ENCODE measurements at places on chromosomes 3 and 15.

DNA sequence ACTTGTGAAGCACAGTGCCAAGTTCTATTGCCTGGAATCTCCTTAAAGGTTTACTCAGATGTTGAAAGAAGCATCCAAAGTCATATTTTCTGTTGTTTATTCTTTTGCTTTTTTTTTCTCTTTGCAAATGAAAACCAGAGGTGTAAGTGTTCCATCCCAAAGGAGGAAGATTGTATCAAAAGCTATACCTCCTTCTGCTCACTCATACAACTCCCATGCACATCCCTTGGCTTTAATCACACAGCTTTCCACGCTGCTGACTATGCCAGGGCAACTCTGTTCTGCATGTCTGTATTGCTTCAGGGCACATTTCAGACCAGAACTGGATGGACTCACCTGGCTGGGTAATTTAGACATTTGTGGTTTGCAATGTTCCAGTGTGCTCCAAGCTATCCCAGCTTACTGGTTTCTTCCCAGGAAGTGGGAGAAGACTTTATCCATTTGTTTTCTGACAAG, 399.6 kb upstream of the TBL1XR1 start:
- no peak for DNase-seq

DNA sequence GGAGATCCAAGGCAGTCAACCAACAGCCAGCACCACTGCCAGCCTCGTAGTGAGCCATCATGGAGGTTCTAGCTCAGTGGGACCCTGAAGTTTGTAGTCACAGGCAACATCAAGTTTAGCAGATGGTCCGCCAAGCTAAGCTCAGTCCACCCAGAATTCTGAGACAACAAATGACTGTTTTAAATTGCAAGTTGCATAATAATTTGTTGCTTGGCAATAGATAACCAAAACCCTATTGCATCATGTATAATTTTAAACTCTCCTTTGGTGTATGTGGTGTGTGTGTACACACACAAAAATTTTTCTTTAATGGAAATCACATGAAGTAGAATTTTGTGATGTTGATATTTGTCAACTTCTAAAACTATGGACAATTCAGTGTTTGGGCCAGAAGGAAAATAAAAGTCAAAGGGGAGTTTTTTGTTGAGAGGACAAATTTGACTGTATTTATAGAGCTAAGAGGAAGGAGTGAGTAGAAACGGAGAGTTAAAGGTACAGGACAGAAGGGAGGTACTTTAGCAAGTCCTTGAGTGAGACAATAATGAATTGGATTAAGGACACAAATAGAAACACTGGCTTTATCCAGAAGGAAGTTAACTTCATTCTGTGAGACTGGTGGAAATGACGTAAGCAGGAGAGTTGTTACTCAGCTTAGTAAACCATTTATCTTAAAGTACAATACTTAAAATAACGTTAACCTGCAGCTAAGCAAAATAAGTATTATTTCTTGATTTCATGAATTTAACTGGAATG, 83.6 kb downstream of the NCEH1 start:
- DNase-seq = no peak

DNA sequence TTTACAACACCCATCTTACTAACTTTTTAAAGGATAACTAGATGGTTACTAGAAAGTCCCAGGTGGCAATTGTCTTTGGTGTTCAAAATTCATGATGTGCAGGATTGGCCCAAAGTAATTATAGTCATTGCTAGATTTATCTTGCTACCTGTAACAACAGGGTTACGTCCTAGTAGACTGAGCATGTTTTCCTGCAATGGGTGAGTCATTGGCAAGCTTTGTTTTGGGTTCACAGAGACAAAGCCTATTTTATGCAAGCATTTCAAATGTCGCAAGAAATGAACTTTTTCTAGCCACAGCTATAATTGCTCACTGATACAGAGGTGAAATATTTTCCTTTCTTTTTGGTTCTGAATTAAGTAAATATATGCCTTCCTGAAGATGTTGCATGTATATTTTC, 267.6 kb downstream of the AGBL1 start:
- DNase-seq = no peak

GRCh38 chr15:32651229-32651837, 9.8 kb downstream of the SCG5 start:
- DNase-seq = peak; percentile 63

- peak; percentile 48 for DNase-seq
Observed at GRCh38 chr3:105354429-105354828, 12.3 kb upstream of the ALCAM start.

GRCh38 chr3:30112902-30113484, 493.4 kb upstream of the TGFBR2 start:
- DNase-seq = no peak

DNA sequence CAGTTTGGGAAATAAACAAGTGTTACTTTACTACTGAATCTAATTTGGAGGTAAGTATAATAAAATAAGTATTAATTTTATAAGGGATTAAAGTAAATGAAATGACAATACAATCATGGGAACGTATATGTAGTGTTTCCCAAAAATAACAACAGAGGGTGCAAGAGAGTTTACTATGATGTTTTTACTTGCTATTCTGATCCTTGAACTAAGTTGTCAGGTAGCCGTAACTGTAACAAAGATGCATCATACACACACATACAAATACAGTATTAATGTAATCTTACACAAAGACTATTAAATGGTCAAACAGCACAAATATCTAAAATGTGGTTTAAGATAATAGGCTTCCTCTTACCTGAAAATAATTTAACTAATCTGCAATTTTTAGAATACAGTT, 311.4 kb downstream of the TBC1D5 start:
- DNase-seq = no peak

DNA sequence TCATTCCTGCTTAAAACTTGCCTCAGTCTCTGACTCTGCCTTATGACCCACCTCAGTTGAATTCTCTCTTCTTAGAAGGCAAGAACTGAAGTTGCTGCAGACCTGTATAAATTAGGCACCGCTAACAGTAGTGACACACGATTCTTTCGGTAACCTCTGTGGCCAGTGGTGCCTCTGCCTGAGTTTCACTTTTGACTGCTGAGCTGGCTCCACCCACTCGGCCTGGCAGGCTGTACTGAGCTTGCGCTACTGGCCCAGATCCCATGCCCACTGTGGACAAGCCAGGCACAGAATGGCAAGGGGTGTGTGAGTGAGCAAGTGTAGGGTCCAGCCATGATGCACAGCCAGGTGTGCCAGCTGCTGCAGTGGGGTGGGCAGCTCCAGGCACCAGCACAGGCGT, 19.1 kb upstream of the EIF1B start:
- DNase-seq = no peak

- no peak for DNase-seq
Observed at GRCh38 chr3:57756528-57757401, 656 bp downstream of the SLMAP start.

GRCh38 chr3:153443961-153444360, 281.9 kb downstream of the RAP2B start:
- DNase-seq = no peak

GRCh38 chr3:66303491-66303901, 82.7 kb downstream of the SLC25A26 start:
- DNase-seq = no peak

DNA sequence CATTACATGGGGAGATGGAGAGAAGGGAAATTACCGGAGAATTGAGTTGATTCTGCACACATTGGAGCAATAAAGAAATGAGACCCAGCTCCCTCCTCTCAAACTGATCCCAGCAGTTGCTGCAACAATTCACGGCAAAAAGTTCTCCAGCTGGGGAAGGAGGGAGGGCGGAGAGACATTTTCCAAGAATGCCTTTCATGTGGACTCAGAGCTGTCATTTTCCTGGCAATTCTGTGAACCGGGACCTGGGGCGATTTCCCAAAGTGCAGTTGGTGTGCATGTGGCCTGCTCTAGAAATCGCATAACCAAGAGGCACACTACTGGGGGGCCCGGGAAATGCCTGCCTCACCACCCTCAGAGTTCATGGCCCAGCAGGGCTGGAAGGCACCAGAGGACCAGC, 48.7 kb upstream of the IREB2 start:
- no peak for DNase-seq

DNA sequence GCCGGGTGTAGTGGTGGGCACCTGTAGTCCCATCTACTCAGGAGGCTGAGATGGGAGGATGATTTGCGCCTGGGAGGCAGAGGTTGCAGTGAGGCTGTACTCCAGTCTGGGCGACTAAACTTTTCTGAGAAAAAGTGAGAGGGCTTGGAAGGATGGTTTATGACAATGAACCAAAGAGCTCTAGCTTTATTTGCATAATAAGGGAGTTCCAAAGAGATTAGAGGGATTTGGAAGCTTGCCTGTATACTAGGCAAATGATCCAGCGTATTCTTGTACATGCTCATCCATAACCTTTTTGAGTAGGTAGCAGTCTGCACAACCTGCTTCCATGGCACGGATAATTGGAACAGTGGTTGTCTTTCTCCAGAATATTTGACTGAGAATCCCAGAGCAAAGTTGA, 251.1 kb downstream of the CHL1 start:
- no peak for DNase-seq

- no peak for DNase-seq
Observed at GRCh38 chr3:45209526-45209925, 16.6 kb downstream of the TMEM158 start.

GRCh38 chr3:69305011-69305410, 80.9 kb downstream of the FRMD4B start:
- no peak for DNase-seq

- no peak for DNase-seq
Observed at GRCh38 chr15:98131924-98132323, 171.4 kb downstream of the ARRDC4 start.

GRCh38 chr3:167684388-167684993, 30.7 kb upstream of the WDR49 start:
- DNase-seq = no peak

DNA sequence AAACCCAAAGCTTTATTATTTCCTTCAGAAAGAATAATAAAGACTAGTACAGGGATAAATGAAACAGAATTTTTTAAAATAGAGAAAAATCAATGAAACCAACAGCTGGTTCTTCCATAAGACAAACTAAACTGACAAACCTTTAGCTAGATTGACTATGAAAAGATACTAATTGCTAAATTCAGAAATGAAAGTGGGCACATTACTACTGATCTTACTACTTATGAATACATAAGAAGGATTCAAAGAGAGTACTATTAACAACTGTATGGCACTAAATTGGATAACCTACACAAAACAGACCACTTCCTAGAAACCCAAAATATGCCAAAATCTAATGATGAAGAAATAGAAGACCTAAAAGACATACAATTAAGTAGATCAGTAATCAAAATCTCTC, 278.2 kb downstream of the ISL2 start:
- DNase-seq = no peak

DNA sequence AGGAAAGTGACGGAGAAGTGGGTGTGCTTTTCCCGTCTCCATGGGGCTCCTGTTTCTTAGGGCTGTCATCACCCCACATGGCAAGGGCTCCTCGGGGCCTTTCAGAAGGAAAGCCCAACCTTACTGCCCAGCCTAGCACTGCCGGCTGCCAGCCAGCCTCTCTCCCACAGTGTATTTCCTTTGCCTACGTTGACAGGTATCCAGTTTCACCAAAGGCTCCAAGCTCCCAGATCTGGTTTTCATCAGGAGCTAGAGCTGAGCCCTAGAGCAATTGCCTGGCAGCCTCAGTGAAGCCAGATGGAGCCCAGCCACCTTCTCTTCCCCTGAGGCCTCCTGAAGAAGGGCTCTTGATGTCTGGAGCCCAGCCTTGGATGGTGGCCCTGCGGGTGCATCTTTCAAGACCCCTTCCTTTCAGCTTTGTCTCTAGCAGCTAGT, 20.2 kb downstream of the CRABP1 start:
- no peak for DNase-seq

- DNase-seq = peak; percentile 16
Observed at GRCh38 chr15:84400820-84401219, 165.2 kb downstream of the GOLGA6L4 start.

DNA sequence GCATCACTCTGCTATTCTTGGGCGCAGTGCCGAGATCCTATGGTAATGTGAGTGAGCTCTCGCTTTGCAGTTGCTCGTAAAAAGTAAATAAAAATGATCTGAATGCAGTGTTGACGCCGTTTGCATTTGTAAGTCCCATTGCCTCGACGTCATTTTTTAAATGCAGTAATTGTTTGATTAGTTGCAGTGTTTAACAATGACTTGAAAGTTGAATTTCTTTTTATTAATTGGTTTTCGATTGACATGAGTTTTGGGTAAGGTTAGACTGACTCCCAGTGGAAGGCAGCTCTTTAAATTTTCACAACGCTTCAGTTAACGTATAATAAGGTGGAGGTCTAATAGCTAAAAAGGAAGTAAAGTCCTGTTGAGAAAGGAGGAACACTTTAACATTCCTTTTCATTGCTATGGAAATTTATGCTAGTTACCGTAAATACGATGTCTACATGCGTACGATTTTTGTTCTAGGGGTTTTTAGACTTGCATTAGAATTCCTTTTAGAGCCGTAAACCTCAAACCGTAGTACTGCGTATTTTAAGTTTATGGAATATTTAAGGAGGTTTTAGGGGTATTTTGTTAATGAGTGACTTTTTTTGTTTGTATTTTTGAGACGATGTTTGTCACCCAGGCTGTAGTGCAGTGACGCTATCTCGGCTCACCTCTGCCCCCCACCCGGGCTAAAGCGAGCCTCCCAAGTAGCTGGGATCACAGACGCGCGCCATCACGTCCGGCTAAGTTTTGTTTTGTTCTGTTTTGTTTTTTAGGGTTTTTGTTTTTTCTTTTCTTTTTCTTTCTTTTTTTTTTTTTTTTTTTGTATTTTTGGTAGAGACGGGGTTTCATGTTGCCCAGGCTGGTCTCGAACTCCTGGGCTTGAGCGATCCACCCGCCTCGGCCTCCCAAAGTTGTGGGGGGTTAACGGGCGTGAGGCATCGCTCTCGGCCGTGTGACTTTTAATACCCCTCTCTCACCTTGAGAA, 1.4 kb downstream of the MORF4L1 start:
- DNase-seq = no peak

DNA sequence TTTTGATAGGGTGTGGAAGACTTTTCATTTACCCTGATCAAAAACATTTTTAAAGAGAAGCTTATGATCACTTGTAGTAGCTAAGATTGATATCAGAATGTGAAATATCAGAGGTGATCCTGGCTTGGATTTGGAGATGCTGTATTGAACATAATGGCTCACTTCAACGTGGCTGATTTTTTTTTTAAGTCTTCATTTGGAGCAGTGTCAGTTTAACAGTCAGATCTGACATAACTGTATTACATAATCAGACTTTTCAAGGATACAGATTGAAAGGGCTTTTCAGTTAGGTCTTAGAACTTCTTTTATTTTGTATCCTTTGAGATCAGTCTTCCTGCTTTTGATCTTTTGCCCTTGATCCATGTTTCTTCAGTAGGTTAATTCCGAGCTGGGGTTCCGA, 98.5 kb downstream of the ITPR1 start:
- DNase-seq = no peak

- DNase-seq = peak; percentile 89
Observed at GRCh38 chr3:147397155-147397874, 9.0 kb downstream of the ZIC4 start.

DNA sequence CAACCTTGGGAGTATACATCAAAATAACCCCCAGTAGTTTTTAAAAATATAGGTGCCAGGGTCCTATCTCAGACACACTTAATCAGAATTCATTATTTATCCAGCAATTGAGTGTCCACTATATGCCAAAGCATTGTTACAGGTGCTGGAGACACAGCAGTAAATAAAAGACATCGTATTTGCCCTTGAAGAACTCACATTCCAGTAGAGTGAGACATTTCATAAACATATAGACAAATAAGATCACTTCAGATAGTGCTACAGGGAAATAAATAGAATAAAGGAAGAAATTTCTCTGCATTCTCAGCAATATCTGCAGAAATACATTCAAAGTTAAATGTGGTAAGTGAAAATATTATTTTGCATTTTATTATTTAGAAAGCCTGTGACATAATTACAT, 34.1 kb upstream of the ANKRD28 start:
- no peak for DNase-seq

- peak; percentile 77 for DNase-seq
Observed at GRCh38 chr15:37109872-37110572, 9.7 kb upstream of the MEIS2 start.

- no peak for DNase-seq
Observed at GRCh38 chr3:69817988-69818387, 78.7 kb downstream of the MITF start.

Data from ecto neural progenitor cell (in vitro differentiated cells).